ENCODE measurements at places on chromosomes 7 and 10. TPM values are rescaled to one million over a fixed set of nuclear protein-coding genes. Genes with fewer than 3 reads are reported as not detected.
A peak's percentile ranks its signal among the peaks of the same experiment; 100 is the strongest.

Gene LIPJ
- total RNA-seq, result not detected

Gene CACNB2
- not detected for total RNA-seq

Gene H2BK1
- total RNA-seq, result not detected

Gene RASA4B
- 0.40 TPM for total RNA-seq

Gene PLEKHS1
- total RNA-seq, result not detected

Gene FXYD4
- not detected for total RNA-seq

Gene ASAH2B
- total RNA-seq, result 3.3 TPM

Gene CDK14
- 23.4 TPM for total RNA-seq

Gene TMEM270
- not detected for total RNA-seq

Gene IGF2BP3
- 63.3 TPM for total RNA-seq

Gene CNNM2
- 5.5 TPM for total RNA-seq

Gene TMEM273
- total RNA-seq, result not detected

Gene ITGB8
- 7.2 TPM for total RNA-seq

DNA sequence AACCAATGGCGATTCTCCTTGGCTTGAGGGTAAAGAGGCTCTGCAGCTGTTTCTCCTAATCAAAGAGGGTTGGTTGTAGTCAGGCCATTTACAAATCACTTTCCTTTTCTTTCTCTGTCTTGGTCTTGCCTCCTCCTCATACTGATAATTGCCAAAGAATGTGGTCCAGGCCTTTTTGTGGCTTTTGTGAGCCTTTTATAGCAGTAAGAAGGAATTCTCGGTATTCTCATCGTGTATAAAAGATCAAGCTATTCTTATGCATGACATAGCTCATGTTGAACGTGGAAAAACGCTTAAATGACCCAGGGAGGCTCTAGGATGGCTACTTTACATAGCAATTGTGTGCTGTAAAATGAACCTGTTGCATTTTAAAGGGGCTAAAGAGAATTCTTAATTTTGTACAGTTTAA, 62.6 kb downstream of the RBM20 start:
- peak; percentile 96 for DNase-seq

GRCh38 chr10:99929360-99929759, 80.4 kb downstream of the DNMBP start:
- DNase-seq, result no peak

DNA sequence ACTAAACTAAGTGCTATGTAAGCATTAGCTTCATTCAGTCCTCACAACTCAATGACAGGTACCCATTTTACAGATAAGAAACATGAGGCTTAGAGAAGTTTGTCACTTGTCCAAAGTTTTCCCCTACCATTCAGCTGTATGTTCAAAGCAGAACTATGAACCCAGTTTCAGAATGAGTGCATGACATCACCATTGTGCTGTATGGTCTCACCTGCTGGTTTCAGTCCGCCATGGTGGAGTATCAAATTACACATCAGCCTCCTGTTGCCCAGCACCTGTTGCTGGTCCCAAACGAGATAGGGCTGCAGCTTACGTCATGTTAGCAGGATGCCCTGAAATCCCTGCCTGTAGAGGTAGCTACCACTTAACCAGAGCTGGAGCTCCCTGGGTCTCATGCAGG, 95.0 kb downstream of the DYNC1I1 start:
- DNase-seq, result peak; percentile 15

DNA sequence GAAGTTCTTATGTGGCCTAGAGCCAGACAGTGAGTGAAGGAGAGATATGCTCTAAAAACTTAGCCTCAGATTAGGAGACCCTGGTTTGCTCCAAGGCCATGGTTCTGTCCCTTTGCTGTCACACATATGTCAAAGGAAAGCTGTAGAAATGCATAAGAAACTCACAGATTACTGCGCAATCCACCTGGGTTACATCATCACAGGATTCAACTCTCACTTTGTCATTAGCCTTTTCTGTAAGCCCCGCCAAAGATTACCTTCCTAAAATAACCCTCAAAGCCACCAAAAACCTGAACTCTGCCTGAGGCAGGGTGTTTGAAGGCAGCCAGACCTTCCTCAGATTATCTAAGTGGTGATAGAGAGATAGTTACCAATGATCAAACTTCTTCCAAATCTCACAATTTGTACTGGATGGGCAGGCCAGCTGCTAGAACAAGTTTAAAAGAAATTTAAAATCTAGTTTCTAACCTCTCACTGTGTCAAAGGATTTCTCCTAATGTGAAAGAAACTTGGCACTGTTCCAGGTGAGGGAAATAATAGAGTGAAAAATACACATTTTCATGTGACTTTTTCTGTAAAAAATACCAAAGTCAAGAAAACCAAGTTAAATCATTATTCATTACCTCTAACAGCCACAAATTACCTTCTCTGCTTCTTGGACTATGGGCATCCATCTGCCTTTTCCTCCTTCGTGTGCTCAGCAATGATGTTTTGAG, 567.2 kb downstream of the SUGCT start:
- DNase-seq, result no peak

GRCh38 chr10:69712342-69712741, 82.3 kb downstream of the FAM241B start:
- no peak for DNase-seq

- DNase-seq, result no peak
Measured at GRCh38 chr7:141484907-141485306, 66.3 kb upstream of the AGK start.

DNA sequence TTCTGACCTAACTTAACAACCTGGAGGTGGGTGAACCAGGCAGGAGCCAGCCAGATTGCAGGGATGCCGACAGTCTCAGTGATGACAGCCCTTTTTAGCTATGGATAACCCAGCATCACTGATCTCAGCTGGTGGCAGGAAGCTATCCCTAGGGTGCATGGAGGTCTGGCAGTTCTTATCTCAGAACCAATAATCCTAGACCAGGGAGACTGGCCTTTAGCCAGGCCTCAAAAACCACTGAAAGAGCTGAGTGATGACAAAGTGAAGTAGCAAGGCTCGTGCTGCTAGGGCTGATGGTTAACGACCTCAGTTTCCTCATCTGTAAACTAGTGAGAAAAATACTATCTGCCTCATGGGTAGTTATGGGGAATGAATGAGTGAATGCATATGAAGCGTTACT, 112.5 kb downstream of the RALA start:
- peak; percentile 22 for DNase-seq

- no peak for DNase-seq
Measured at GRCh38 chr7:11436316-11436715, 395.7 kb downstream of the THSD7A start.

- DNase-seq, result no peak
Measured at GRCh38 chr7:37018954-37019353, 294.7 kb upstream of the AOAH start.

GRCh38 chr10:127082651-127083050, 113.7 kb downstream of the INSYN2A start:
- no peak for DNase-seq

- no peak for DNase-seq
Measured at GRCh38 chr7:109246330-109247077, 676.8 kb downstream of the DNAJB9 start.

GRCh38 chr10:86360657-86361056, 5.9 kb downstream of the GRID1 start:
- DNase-seq, result no peak

DNA sequence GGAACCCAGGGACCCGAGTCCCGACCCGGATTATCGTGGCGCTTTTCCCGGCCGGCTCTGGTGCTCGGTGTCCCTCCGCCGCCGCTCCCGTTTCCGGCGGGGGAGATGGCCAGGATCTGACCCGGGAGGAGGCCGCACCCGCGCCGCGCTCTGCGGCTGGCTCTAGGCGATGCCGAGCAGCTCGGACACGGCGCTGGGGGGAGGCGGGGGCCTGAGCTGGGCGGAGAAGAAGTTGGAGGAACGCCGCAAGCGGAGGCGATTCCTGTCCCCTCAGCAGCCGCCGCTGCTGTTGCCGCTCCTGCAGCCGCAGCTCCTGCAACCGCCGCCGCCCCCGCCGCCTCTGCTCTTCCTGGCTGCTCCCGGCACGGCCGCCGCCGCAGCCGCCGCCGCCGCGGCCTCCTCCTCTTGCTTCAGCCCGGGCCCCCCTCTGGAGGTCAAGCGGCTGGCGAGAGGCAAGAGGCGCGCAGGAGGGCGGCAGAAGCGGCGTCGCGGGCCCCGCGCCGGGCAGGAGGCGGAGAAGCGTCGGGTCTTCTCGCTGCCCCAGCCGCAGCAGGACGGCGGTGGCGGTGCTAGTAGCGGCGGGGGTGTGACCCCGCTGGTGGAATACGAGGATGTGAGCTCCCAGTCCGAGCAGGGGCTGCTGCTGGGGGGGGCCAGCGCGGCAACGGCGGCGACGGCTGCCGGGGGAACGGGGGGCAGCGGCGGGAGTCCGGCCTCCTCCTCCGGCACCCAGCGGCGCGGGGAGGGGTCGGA, 593 bp downstream of the CDK13 start:
- no peak for DNase-seq

- no peak for DNase-seq
Measured at GRCh38 chr10:101932183-101932582, 88.6 kb upstream of the KCNIP2 start.

DNA sequence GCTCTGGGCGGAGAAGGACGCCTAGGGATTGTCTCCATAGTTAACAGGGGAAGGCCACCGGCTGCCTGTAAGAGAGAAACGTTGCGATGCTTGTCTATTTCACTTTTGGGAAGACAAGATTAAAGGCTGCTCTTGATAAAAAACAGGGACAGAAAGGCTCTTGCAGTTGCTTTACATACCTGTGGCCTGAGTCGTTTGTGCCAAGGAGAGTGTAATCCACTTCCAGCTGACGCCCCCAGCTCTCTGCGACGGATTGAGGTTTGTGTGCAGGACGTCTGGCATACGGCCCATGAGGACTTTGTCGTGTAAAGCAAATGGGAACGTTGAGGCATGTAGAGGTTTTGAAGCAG, 1.1 kb downstream of the MAP3K8 start:
- DNase-seq, result no peak

GRCh38 chr7:34846976-34847375, 189.0 kb downstream of the NPSR1 start:
- DNase-seq, result no peak

DNA sequence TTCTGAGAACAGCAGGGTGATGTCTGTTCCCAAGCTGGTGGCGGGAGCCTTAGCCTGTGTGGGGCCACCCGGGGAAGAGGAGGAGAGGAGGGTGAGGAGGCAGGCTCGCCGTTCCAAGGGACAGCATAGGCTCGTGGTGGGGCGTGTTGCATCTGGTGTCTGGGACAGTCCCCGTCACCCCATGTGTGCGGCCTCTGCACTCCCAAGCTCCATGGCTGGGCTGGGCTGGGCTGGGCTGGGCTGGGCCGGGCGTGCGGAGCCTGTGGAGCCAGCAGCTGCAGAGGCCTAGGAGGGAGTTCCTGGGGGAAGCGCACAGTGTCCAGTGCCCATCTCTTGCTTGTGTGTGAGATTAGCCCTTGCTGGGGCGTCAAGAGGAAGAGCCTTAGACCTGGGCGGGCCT, 20.9 kb upstream of the TTYH3 start:
- no peak for DNase-seq

- no peak for DNase-seq
Measured at GRCh38 chr10:44989597-44990301, 11.0 kb upstream of the ZNF22 start.

GRCh38 chr10:69338547-69339450, 60.5 kb downstream of the HK1 start:
- DNase-seq, result peak; percentile 56

GRCh38 chr10:77836299-77836820, 90.2 kb downstream of the DLG5 start:
- peak; percentile 49 for DNase-seq

DNA sequence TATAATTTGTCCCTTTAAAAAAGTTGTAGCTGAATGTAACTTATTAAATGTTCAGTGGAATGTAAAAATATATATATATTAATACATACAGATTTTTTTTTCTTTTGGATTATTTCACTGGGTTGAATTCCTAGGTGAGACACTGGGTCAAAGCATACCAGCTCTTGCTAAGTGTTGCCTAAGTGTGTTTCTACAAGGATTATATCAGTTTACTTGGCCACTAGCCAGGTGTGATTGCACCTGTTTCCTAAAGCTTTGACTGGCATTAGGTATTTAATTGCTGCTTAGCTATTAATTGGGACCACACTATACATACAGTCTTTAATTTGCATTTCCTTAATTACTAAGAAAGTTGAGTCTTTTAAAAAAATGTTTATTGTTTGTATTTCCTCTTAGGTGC, 5.5 kb upstream of the ELOVL3 start:
- DNase-seq, result no peak

- DNase-seq, result no peak
Measured at GRCh38 chr7:4352069-4352468, 330.0 kb upstream of the FOXK1 start.

GRCh38 chr10:72243822-72244437, 27.9 kb upstream of the ASCC1 start:
- peak; percentile 91 for DNase-seq

- DNase-seq, result peak; percentile 76
Measured at GRCh38 chr10:29482591-29483431, 152.0 kb downstream of the SVIL start.

- DNase-seq, result no peak
Measured at GRCh38 chr7:54989453-54990225, 29.2 kb upstream of the EGFR start.

DNA sequence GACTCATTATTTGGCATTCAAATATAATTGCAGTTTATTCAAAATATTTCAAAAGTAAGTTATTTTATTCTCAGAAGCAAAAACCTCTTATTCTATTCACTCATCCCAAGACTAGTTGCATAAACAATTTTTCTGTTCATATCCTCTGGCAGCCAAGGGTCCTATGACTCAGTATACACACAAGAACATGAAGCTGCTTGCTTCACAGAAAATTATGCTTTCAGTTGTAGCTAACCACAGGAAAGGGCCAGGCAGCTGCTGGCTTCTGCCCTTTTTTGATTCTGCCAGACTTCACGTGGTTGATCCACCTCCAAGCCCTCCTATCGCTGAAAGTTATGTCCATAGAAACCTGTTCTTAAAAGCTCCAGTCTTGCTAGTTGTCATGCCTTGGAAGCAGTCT, 108.8 kb downstream of the ABCA13 start:
- DNase-seq, result peak; percentile 96

Measured in LHCN-M2 (cell line).